ENCODE measurements at places on chromosomes 4 and X.

GRCh38 chr4:105957680-105958079 is 62.4 kb downstream of the NPNT start:
- no peak for DNase-seq

DNA sequence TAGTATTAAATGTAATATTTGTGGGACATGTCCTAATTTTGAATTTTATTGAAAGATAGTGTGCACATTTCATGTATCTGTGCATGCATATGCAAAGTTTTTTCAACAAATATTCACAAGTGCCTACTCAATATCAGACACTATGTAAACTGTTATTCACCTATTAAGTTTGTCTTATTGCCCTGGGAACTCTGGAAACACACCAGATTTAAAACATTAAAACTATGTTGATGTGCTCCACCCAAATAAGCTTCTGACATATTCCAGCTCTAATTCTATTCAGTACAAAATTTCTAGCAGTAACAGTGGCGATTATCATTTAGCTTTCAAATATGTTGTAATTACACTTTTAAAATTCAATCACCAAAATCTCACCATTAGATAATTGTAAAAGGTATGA is 183.1 kb upstream of the TTC29 start:
- no peak for DNase-seq

GRCh38 chrX:39261446-39262147 is 460.3 kb downstream of the MID1IP1 start:
- peak; percentile 86 for DNase-seq

DNA sequence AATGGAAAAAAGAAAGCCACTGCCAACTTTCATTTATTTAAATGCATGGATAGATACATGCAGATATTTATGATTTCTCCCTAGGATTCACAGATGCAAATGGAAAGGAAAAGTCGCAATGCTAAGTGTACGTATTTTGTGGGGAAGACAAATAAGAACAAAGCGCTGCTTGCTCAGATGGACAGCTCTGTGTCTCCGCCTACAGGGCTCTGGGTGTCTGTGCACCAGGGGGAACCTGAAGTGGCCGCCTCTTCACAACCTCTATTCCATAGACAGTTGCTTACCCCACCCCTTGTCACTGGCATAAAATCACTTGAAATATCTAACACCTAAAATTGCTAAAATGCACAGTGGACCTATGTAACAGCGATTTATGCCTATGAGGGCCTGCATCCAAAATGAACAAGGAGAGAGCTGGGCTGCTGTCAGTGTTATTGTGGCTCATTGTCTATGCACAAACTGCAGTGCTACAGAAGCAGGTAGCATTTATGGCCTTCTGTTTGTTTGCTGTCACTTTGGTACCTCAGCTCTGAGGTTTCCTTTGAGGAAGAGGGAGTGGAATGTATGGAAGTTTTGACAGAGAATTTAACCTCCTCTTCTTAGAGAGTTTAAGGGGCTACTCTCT is 58.6 kb upstream of the PAGE1 start:
- peak; percentile 15 for DNase-seq

DNA sequence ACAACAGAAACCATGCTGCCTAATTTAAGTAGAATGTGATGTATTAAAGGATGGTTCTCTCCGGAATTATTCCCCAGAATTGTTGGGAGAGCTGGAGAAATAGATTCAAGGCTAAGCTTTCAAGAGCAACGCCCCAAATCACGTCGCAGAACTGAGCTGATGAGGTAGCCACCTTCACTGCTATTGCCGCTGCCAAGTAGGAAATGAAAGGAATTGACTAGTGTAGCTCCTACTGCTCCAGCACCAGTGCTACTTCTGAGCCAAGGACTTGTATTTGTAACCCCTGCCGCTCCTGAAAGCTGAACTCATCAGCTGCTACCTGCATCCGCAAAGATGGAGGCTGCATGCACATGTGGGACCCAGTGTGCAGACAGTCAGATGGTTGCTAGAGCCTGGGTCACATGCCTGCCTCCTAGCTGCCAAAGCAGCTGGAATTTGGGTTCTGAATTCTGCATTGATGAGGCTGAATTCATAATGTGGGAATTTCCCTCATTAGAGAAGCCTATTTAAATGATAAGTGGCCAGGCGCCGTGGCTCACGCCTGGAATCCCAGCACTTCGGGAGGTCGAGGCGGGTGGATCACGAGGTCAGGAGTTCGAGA is 173.9 kb downstream of the PDGFRA start:
- DNase-seq, result no peak

GRCh38 chr4:185093603-185094002 is 49.5 kb upstream of the SLC25A4 start:
- no peak for DNase-seq

GRCh38 chr4:122899682-122900081 is 22.7 kb downstream of the NUDT6 start:
- DNase-seq, result no peak

DNA sequence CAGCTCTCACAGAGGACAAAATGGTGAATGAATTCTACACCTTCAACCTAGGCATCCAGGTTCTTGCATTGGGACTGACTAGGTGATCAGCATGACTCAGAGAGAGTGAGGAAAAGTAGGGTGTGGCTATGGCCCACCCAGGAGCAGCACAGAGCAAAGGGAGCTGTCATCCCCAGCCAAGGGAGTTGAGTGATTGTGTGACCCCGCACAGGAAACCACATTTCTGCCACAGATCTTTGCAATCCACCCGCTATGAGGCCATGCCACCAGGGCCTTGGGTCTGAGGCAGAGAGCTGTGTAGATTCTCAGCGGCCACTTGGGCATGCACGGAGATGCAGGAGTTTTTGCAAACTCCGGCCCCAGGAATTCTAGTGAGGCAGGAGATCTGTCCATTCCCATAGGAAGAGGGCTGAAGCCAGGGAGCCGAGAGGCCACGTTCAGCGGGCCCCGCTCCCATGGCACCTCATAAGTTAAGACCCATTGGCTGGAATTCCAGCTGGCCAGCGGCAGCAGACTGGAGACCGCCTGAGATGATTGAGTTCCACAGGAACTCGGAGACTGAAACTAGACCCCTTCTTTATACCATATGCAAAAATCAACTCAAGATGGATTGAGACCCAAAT is 75.9 kb downstream of the NAA11 start:
- DNase-seq, result peak; percentile 31
